ENCODE measurements at places on chromosomes 6 and 20.

GRCh38 chr6:11653028-11653583 lies 115.6 kb downstream of the TMEM170B start:
- no peak for DNase-seq

GRCh38 chr20:4703281-4703676 lies 18.4 kb upstream of the PRND start:
- DNase-seq = peak; percentile 24

GRCh38 chr6:136607932-136608772 lies 57.9 kb upstream of the MAP7 start:
- no peak for DNase-seq

DNA sequence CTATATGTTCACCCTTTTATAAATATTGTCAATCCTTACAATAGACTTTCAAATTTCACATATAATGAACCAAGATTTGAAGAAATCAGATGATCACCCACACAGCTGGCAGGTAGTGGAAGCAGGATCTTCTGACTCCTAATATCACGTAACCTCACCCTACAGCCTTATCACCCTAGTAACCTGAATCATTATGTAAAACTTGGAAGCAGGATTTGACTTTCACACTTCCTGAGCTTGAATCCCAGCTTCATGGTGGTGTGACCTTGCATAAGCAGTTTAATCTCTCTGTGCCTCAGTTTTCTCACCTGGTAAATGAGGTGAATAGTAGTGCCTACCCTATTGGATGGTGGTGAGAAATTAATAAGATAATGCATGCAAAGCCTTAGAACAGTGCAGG lies 16.4 kb downstream of the SPTLC3 start:
- no peak for DNase-seq

- DNase-seq = peak; percentile 89
These were observed 631 bp downstream of the PLCB1 start for GRCh38 chr20:8132484-8133309.
